Naive thymus-derived CD8-positive, alpha-beta T cell (primary cell): ENCODE measurements at places on chromosomes 5 and 9. TPM values are rescaled to one million over a fixed set of nuclear protein-coding genes. Genes with fewer than 3 reads are reported as not detected.

Gene ARRDC3
- total RNA-seq: 374 TPM

Gene AFF4
- total RNA-seq: 74.4 TPM

Gene MLANA
- not detected for total RNA-seq

Gene PDE6A
- not detected for total RNA-seq

Gene C7
- not detected for total RNA-seq

Gene ASPN
- not detected for total RNA-seq

Gene TAF1L
- total RNA-seq: 0.05 TPM

Gene NUP214
- total RNA-seq: 73.9 TPM

Gene GLDC
- total RNA-seq: not detected

Gene PGM5
- not detected for total RNA-seq

Gene SH3TC2
- total RNA-seq: not detected

Gene F2R
- total RNA-seq: 2.3 TPM

Gene DAPK1
- 1.9 TPM for total RNA-seq

Gene CAMK2A
- not detected for total RNA-seq

Gene HTR4
- not detected for total RNA-seq

Gene COL15A1
- not detected for total RNA-seq

Gene PRUNE2
- total RNA-seq: not detected

Gene DRD1
- total RNA-seq: not detected

Gene TMCO6
- total RNA-seq: 46.3 TPM

Gene SDHA
- 137 TPM for total RNA-seq

Gene CCDC69
- 131 TPM for total RNA-seq

Gene LAMC3
- 6.9 TPM for total RNA-seq
